ENCODE measurements at places on chromosomes 16 and 17.
A peak's percentile ranks its signal among the peaks of the same experiment; 100 is the strongest.

DNA sequence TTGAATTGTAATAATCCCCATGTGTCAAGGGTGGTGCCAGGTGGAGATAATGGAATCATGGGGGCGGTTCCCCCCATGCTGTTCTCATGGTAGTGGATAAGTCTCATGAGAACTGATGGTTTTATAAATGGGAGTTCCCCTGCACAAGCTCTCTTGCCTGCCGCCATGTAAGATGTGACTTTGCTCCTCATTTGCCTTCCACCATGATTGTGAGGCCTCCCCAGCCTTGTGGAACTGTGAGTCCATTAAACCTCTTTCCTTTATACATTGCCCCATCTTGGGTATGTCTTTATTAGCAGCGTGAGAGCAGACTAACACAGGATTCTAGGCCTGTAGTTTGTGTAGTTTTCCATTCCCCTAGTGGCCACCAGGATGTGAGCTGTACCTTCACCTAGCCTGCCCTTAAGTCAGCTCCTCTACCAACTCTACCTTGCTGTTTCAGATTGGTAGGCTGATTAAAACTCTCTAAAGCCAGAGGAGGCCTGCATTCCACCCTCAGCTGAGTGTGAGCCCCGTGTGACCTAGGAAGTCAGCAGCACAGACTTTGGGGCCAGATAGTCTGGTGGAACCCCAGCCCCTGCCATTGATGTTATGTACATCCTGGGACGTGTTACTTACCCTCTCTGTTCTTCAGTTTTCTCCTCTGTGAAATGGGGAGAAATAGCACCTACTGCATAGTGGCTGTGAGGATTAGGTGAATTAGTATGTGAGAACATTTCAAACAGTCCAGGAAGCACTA, 252.4 kb upstream of the CACNG5 start:
- DNase-seq: no peak

- DNase-seq: no peak
These were observed 350.2 kb downstream of the KIF2B start for GRCh38 chr17:54172985-54173316.

GRCh38 chr17:55350825-55351205, 70.8 kb downstream of the MMD start:
- DNase-seq: no peak

- peak; percentile 52 for DNase-seq
These were observed 875 bp downstream of the PRKCB start for GRCh38 chr16:23836404-23837311.

DNA sequence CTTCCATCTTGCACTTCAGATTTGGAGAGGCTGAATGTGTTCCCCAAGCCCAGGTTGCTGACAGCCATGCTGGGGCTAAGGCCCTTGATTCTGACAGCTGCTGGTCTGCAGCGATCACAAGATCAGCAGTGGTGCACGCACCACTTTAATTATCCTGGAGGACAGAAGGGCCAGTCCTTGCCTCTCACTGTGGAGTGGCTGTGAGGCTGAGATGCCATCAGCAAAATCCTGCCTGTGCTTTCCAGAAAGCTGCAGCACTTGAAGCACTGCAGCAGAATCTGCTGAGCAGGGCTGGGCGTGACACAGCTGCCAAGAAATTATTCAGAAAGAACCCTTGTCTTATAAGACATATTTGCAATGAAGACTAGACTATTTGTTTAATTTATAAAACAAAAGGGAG, 37.1 kb downstream of the NUP93 start:
- no peak for DNase-seq

GRCh38 chr17:63631062-63631461, 8.8 kb downstream of the MAP3K3 start:
- no peak for DNase-seq

GRCh38 chr17:39787743-39788484, 50.2 kb downstream of the GRB7 start:
- no peak for DNase-seq

DNA sequence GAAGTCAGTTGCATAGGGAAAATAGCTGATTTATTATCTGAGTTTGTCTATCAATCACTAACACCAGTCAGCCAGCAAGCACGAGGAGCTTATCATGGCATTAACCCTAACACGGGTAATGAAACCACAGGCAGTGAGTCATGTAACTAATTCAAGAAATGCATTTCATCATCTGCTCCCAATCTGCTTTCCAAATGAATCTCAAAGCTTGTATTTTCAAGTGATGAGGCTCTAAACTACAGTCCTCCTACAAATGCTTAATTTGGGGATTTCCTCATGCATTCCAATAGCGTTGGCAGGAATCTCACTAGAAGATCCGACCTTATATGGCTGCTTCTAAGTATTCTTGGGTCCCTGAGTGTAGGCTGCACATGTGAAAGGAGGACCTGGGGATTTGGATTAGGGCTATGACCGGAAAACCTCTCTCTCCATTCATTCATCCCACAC, 118.4 kb upstream of the HSBP1 start:
- DNase-seq: no peak

- no peak for DNase-seq
These were observed 6.2 kb downstream of the POLR3K start for GRCh38 chr16:47234-47633.

- no peak for DNase-seq
These were observed 17.7 kb downstream of the HOXB1 start for GRCh38 chr17:48513097-48513496.

GRCh38 chr16:70597135-70597835, 49.1 kb upstream of the IL34 start:
- no peak for DNase-seq

Data from D341Med (cell line).